ENCODE measurements at places on chromosomes 6 and 20.

GRCh38 chr20:55252521-55252920 is 752.8 kb downstream of the CBLN4 start:
- DNase-seq, result no peak

DNA sequence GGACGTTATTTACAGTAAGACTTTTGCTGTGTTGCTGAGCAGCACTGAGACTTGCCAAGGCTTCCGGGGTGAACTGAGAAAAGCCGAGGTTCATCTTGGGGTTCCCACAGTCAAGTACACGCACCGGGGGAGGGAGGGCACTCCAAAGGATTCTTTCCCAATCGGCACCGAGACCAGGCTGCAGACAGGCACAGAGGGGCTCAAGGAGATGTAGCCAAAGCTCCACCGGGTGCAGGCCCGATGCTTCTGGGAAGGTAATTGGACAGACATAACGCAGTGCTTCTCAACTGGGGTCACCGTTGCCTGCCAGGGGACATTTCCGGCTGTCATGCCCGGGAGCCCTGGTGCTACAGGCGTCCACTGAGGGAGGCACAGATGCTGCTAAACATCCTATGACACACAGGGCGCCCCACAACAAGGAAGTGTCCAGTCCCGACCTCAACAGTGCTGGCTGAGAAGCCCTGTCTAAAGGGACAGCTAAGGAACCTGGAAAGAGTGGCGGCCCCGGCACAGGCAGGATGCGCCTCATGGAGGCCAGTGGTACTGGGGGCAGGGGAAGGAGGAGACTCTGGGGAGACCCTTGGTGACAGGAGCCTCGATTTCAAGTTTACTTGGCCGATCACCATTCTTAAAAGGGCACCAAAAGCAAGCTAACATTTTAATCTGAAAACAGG is 92.9 kb downstream of the RAMACL start:
- DNase-seq, result no peak

GRCh38 chr20:44231193-44231592 is 15.9 kb upstream of the GDAP1L1 start:
- DNase-seq, result no peak

- DNase-seq, result peak; percentile 70
Measured at GRCh38 chr20:46984405-46984804, 89.8 kb downstream of the EYA2 start.

GRCh38 chr6:147933224-147933623 is 409.4 kb upstream of the SASH1 start:
- DNase-seq, result no peak

DNA sequence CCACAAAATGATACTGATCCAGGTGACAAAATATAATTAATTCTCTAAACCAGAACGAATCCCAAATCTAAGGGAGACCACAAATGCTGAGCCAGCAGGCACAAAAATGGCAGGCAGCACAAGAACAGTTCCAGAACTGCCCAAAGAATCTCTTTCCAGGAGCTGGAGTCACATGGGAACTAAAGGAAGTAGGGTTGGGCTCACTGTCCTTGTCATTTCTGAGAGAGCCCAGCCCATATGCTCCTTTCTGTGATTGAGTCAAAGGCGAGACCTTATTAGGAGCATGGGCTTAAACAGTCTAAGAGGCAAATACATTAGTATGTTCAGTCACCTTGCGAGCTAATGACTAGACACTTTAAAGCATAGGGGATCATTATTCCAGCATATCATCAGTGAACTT is 327.6 kb upstream of the ARID1B start:
- no peak for DNase-seq

GRCh38 chr6:147161253-147161973 is 42.8 kb upstream of the STXBP5 start:
- no peak for DNase-seq

DNA sequence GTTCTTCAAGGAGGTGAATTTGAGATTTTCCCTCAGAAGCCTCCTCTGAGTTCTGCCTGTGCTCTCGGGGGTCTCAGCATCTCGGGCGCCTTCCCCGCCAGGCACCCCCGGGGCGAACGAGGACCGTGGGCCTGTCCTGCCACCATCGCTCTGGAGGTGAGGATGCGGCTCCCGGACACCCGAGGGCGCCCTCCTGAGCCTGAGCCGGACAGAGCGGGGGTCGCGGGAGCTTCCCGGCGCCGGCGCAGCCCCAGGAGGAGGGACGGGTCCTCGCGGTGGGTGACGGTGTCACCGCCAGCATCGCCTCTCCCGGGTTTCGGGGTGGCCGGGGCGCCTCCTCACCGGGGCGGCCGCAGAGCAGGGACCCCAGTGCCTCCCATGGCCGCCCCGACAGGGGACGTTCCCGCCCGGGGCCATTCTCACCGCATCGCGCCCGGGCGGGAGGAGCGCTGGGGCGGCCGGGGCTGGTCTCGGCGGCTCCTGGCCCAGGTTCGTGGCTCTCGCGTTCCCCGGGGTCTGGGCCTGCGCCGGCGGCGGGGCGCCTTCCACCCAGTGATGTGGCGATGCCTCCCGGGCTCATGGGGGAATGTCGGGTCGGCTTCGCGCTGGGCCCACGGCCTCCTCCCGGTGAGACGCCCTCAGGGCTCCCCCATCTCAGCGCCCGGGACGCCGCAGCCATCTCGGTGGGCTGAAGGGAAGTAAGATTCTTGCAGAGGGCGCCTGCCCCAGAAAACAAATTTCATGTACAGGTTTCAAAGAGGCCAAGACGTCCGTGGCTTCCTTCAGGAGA is 210.5 kb downstream of the ERMARD start:
- DNase-seq, result no peak

- no peak for DNase-seq
Measured at GRCh38 chr6:37041521-37041920, 36.1 kb downstream of the FGD2 start.

DNA sequence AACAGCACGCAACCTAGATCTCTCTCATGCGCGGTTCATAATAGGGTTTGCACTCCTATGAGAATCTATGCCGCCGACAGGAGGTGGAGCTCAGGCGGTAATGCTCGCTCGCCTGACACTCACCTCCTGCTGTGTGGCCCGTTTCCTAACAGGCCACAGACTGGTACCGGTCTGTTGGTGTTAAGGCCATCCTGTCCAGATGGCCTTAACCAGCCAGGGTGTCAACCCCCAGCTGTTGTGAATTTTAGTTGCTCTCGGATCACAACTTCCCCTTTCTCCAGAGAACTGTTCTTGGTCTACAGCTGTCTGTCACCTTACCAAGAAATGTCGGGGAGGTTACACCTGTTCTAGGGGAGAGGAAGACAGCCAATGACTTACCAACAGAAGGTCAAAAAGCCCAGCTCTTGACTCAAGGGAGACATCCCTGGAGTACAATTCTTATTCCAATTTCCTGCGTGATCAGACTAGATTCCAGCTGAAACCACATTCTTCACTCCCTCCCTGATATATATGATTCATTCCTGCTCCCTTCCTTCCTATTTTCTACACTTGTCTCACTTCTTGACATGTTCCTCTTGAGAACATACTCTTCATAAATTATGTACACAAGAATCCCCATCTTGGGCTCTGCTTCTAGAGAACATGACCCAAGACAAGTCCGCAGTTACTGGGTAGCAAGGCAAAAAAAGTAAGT is 23.1 kb upstream of the DNAAF9 start:
- no peak for DNase-seq

DNA sequence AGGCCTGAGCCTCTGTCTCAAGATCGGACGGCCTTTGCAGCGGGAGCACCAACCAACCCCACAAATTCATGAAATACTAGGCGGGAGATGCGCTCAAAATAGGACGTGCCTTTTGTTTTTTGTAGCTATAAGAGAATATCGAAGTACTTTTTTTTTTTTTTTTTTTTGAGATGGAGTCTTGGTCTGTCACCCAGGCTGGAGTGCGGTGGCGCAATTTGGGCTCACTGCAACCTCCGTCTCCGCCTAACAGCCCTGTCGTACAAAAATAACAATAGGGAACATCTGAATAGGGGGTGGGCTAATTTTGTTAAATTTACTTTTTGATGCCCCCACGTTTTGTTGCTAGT is 5.9 kb upstream of the TUBB2A start:
- DNase-seq, result no peak

GRCh38 chr6:164085091-164086075 is 670.9 kb downstream of the QKI start:
- peak; percentile 85 for DNase-seq

DNA sequence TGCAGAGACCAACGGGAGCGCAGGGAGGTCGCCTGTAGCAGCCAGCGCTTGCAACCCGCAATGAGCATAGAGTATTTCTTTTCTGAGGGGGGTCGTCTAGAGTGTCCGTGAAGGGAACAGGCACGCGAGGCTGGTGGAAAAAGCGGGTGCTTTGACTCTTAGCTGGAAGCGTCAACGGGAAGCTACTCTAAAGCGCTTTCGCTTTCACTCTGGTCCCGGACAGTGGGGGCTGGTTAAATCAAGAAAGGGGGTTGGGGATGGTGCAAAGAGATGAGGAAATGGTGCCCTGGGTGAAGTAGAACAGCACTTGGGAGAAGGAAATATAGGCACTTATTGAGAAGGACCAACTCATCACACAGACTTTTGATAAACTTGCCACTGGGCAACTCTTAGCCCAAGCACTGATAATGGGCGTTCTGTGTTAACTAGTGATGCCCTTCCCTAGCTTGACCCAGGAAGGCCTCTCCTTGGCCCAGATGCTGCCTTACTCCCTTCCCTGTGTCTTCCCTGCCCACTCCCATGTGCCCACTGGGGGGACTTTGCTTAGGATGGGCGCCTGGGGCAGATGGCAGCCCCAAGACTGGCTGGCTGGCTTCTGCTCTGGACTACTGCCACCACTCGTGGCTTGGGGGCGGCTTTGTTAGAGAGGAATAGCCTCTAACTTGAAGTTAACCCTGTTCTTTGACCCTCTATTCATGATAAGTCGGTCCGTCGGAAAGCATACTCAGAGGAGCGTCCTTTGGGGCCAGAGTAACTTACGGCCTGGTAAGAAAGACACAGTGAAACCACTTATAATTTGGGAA is 585 bp downstream of the PSMB9 start:
- peak; percentile 25 for DNase-seq

GRCh38 chr20:3658716-3659491 is 4.3 kb downstream of the GFRA4 start:
- no peak for DNase-seq

- no peak for DNase-seq
Measured at GRCh38 chr20:51121272-51121671, 98.4 kb upstream of the KCNG1 start.

DNA sequence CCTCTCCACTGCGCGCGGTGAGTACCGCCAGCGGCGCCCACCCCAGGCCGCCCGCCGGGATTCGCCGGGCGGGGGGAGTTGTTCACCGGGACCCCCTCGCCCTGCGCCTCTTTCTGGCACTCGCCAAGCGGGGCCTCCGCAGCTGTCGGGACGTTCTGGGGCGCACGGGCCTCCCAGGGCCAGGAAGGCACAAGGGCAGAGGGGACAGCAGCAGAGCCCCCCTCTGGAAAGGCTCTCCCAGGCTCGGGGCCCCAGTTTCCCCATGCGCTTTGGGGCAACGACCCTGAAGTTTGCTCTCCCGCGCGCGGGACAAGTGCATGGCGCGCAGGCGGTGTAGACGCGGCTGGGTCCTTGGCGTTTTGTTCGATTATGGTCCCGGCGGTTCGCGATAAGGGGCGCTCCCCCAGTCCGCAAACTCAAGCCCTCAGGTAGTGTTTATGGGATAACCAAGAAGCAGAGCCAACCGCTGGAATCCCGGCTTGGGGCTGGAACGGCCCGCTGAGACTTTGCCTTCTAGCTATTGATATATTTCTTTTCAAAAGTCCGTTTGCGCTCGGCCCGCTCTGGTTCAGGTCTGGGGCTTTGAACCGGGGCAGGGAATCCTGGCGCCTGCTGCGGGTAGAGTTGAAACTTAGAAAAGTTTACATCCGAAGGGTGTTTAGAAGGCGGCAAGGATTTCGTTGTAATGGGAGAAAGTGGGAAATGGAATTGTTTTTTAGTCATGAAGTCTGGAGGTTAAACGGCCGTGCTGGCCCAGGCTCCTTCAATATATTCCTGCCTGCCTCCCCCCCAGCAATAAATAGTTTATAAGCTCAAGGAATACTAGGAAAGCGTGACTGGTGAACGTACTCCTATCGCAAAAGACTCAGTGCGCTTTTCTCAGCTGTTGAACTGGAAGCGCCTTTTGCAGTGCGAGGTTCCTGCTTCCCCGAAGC is 595 bp downstream of the EYA2 start:
- DNase-seq, result peak; percentile 22

DNA sequence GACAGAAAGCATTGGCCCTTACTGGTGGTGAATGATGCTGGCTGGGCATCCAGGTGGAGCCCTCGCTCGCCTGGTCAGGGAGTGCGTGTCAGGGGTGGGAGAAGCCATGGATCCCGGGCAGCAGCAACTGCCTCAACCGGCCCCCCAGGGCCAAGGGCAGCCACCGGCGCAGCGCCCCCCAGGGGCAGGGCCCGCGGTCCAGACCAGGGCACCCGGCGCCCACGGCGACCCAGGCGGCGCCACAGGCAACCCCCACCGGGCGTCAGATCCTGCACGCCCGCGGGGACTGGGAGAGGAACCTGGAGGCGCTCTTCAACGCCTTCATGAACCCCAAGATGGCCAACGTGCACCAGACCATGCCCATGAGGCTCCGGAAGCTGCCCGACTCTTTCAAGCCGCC is 101.7 kb upstream of the SAMD5 start:
- no peak for DNase-seq

- DNase-seq, result no peak
Measured at GRCh38 chr6:34663831-34664255, 32.7 kb downstream of the ILRUN start.

GRCh38 chr6:161029195-161029809 is 37.7 kb downstream of the MAP3K4 start:
- peak; percentile 98 for DNase-seq

- peak; percentile 96 for DNase-seq
Measured at GRCh38 chr20:53692465-53693067, 98.9 kb upstream of the ZNF217 start.

DNA sequence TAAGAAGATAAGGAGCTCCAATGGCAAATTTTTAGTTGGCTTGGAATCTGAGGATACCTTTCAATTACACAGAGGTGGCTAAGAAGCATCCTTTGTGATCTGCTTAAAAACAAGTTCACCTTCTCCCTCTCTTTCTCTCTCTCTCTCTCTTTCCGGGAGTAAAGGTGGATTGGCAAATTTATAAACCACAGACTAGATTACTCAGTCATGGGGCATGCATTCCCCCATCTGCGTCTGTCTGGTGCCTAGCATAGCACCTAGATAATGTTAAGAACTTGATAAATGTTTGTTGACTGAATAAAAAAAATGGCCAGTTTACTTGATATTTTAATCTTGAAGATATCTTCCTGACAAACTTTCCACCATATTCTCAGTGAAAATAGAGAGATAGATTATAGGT is 312.3 kb downstream of the CDC5L start:
- peak; percentile 52 for DNase-seq

DNA sequence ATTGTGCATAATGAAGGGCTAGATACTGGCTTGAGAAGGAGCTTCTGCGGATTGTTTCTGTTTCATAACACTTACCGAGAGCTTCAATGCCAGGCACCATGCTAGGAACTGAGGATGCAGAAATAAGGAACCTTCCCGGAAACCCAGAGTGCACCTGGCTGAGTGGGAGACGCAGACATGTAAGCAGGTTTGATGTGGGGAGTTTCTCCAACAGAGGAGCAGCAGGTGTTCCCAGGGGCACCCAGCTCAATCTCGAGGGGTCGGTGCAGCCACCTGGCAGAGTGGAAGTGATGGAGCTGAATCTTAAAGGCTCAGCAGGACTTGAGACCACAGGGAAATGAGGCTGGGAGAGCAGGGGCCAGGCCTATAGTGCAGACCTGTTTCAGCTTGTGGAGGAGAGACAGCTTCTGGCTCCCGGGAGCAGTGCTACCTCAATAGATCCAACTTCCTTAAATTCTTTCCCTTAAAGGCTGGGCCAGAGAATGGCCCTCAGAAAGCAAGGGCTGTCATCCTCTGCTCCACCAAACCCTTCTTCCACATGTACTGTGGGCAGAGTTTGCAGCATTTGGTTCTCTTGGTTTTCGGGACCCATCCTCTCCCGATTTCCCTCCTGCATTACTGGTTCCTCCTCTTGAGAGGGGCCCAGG is 27.8 kb upstream of the SRC start:
- DNase-seq, result no peak

Measured in AG10803 (cell line).